ENCODE measurements at places on chromosomes 3 and 15.

DNA sequence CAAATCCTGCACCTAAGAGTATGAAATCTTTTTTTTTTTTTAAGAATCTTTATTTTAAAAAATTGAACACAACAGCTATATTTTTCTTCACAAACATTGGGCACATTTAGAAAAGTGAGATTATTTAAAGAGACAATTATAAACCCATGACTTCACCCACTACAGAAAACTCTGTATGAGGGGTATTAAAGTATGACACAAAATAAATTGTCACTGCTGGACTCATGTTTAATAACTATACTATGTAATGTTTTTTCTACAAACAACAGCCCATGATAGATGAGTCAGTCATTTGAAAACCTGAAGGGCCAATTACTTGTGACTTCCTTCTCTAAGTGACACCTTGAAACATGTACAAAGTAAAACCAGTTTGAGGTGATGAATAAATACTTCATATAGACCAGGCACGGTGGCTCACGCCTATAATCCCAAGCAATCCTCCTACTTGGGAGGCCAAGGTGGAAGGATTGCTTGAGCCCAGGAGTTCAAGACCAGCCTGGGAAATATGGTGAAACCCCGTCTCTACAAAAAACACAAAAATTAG, 36.0 kb downstream of the AQR start:
- no peak for DNase-seq

GRCh38 chr15:51104512-51104911, 9.8 kb upstream of the TNFAIP8L3 start:
- no peak for DNase-seq

GRCh38 chr3:53109891-53110771, 20.1 kb downstream of the RFT1 start:
- DNase-seq = peak; percentile 14

DNA sequence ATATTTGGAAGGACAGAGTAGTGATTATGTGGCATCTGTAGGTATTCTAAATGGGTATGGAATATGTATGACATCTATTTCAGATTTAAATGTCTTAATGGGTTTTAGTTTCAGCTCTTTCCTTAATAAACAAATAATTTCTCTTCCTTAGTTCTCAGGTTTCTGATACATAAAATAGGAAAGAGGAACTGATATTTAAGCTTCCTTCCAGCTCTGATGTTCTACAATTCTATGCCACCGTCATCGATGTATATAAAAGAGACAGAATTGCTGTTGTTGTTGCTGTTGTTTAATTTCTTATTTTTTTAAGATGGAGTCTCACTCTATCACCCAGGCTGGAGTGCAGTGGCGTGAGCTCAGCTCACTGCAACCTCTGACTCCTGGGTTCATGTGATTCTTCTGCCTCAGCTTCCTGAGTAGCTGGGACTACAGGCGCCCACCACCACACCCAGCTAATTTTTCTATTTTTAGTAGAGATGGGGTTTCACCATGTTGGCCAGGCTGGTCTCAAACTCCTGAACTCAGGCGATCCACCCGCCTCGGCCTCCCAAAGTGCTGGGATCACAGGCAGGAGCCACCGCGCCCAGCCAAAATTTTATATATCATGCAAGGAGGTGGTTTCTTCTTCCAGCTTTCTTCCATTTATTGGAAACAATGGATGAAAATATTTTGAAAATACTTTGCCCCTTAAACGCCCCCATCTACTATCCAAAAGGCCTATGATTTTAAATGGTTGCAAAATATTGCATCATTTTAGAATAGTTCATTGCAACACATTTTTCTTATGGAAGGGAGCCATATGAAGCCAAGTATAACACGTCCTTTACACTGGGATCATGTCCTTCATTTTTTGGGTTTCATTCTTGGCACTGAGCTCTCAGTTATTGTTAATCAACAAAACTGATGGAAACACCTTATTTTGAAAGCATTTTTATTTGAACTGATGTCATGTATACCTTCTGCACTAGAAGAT, 13.9 kb upstream of the C15orf61 start:
- no peak for DNase-seq

DNA sequence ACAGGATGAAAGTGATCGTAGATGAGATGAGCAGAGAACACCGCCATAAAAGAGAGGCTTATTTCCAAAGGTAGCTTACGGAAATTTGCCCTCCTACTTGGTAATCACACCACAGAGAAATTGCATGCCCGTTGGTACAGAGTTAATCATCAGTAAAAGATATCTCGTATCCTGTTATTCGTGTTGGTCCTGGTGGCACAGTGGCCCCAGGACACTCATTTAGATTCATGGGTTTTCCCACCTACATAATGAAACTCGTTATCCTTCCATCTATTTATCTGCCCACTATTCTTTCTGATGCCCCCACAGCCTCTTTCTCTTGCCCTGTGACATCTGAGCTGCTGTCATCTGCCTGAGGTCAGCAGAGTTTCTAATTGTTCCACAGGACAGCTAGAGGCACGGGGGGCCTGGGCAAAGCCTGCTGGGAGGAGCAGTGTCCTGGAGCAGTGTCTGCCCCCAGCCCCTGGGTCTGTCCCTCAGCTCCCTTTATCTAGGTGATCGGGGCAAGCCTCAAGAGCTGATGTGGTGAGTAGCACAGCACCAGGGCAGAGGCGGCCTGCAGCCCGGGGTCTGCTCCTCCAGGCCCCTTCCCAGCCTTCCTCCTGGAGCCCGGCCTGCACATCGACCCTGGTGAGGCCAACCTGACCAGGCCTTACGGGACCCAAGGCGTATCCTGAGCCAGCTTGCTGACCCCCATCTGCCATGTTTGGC, 42.2 kb downstream of the PXYLP1 start:
- DNase-seq = peak; percentile 7

GRCh38 chr15:63232943-63233342, 43.5 kb downstream of the RAB8B start:
- no peak for DNase-seq

DNA sequence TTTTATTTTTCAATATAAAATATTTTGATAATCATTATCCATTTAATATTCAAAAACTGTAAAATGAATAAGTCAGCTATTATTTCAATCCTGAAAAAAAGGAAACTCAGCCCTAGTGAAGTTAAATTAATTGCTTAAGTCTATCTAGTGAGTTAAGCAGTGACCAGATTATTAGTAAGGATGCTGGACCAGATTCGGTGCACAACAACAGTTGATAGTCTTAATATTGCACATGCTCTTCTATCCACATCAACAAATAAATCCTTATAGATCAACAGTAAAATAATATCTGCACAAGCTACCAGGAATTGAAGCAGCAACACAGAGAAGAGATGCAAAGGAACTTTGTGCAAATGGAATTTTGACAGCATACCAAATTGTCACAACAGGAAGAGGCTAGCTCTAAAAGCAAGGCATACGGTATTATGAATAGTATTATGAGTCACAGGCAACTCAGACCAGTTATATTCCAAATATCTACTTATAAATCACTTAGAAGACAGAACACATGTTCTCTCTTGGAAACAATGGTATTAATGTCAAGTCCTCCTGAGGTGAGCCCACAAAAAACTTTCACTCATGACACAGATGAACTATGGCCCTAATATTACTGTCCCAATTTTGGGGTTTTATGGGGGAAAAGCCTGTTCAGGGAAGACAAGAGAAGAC, 24.9 kb downstream of the VPS13C start:
- DNase-seq = no peak

DNA sequence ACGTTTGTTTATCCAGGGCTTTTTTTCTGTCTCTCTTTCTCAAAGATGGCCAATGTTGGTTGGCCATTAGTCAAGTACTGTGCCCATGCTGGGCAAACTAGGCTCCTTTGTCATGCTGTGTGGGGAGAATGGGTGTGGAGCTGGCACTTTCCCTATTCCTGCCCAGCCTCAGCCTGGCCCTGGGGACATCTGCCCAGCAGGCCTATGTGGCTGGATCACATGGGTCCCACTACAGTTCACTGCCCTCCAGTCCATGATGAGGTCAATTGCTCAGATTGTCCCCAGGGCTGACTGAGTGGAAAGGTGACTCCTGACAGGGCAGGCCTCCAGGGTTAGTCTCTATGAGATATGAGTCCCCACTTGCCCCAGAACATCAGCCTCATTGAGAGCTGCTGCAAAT, 54.4 kb upstream of the HERC1 start:
- no peak for DNase-seq

- no peak for DNase-seq
Measured at GRCh38 chr3:143236226-143236964, 116.8 kb downstream of the CHST2 start.

DNA sequence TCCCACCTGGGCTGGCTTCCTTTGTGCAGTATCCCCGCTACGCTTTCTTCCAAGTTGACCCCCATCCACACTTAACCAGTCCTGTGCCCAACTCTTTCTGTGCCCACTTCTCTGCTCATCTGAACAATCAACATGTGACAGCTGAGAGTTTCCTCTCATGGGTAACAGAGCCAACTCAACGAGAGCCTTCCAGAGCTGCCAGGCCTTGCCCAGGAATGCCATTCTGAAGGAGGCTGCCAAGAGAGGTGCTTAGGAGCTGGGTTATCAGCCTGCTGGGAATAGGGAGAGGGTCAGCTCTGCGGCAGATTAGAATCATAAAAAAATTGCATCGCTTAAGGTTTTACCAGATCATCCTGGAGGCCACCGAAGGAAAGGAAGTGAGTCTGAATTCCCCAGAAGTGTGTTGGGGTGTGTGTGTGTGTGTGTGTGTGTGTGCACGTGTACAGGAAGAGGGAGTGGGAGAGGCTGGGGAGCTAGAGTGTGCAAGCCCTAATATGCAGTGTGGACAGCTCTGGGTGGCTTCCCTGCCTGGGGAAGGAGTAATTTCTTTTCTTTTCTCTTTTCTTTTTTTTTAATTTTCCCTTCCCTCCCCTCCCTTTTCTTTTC, 66.7 kb downstream of the ITGA11 start:
- DNase-seq = no peak

- peak; percentile 1 for DNase-seq
Measured at GRCh38 chr3:120764206-120764605, 21.7 kb downstream of the GTF2E1 start.

DNA sequence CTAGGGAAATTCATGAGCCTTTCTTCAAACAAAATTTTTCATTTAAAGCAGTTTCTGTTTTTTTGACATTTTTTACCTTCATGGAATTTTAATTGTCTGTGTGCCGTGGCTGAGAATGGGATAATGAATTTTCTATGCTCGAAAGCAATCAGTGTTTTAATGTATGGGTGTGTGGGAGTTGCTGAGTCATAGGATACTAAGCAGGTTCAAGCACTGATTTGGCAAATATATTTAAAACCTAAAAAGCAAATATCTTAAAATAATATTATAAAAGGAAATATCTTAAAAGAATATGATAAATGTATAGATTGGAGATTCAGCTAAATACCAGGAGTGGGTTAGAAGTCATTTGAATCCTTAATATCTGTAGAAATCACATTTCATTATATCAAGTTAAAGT, 173.6 kb upstream of the LRRFIP2 start:
- no peak for DNase-seq

GRCh38 chr15:73989001-73989798, 2.9 kb downstream of the STOML1 start:
- DNase-seq = no peak

DNA sequence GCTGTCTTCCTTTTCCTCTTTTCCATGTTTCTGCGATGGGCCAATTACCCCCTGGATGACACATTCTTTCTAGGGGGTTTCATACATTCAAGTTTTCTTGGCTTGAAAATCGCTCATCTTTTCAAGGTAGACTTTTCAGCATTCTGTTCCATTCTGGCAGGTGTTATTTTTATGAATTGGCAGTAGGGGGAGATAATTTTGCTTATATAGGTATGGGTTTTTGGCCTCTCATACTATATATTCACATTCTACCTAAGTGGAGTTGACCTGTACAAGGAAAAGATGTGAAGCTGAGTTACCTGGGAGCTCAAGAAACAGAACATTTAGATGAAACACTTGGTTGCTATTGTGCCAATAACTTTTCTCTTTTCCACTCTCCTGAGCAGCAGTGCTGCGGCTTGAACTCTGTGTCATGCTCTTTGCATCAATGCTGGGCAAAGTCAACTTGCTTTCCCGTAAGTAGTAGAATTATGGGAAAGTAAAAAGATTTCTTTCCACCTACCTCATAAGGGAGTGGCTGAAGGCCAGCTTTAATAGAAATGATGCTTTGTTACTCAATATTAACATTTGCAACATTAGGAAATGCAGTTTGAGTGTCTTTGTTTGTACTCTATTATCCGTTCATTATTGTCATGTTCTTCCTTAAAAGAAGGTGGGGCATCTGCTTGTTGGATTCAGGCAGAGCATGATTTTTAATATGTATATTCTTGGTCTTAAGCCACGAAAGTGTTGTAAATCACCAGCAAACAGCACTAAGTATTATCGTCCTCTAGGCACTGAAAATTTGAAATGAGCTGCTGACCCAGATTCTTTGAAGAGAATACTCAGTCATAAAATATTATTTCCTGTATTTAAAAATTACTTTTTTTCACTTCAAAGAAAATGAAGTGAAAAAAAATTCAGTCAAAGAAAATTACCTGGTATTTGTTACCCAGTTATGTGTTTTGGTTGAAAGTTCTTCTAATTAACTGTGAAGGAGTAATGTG, 27.7 kb upstream of the MFSD1 start:
- DNase-seq = no peak

DNA sequence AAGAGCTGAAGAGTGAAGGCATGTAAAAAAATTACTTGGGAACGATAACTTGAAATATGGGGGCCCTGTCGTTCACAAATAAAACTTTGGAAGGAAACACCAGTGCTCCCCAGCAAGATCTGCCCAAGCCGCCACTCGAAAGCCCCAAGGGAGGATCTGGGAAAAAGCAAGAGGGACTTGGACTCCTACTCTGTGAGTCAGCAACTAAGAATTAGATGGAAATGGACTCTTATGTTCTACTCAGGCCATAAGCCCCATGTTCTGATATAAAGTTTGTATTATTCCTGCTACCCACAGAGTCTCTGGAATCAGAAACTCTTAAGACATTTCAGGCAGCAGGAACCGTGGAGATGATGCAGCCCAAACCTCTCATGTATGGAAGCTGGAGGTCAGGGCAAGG, 75.7 kb downstream of the ITGB5 start:
- DNase-seq = no peak

DNA sequence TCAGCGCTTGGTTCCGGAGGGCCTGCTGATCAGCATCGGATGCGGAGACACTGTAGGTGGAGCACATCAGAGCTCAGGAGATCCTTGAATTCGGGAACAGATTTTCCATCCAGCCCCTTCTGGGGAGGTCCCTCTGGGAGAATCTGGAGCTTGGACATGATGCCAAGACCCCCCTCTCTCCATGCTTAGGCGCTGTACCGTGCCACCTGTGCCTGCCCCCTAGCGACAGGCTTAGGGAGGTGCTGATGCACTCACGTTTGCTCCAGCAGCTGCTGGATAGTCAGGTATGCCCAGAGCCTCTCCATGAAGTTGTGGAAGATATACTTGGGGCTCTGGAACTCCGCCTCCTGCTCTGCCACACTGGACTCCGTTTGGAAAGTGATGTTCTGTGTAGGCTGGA, 9.7 kb downstream of the ITIH4 start:
- DNase-seq = peak; percentile 49

DNA sequence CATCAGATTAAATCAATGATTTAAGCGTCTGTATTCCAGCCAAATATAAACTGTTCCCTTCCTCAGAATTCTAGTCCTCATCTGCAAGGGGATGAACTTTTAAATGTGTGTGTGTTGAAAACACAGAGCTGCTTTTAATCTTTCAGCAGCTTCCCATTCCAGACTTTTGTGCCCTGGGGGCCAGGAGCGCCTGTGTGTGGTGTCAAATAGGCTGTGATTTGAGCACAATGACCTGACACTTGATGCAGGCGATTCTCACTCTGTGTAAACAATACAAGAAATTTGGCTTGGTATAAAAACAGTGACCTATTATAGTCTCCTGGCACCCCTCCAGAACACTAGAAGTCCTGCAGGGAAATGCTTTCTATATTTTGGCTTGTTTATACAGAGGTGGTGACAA, 274.6 kb upstream of the ROPN1 start:
- DNase-seq = peak; percentile 98

All from NCI-H69 (cell line).